ENCODE measurements at places on chromosomes 5 and 9.
A peak's percentile ranks its signal among the peaks of the same experiment; 100 is the strongest.

DNA sequence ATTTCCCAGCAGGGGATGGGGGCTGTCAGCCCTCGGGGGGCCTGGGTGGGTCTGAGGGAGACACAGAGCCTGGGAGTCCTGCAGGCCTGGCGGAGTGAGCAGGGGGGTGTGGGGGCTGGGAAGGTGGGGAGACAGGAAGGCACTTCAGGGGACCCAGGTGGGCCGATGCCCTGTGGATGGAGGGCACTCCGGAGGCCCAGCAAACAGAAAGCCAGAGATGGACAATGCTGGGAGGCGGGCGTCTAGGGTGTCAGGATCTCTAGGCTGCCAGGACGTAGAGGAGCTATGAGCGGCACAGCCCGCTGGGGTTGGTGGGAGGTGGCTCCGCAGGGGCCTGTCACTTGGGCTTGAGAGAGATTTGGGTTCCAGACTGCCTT lies 87.6 kb upstream of the COL5A1 start:
- no peak for DNase-seq

DNA sequence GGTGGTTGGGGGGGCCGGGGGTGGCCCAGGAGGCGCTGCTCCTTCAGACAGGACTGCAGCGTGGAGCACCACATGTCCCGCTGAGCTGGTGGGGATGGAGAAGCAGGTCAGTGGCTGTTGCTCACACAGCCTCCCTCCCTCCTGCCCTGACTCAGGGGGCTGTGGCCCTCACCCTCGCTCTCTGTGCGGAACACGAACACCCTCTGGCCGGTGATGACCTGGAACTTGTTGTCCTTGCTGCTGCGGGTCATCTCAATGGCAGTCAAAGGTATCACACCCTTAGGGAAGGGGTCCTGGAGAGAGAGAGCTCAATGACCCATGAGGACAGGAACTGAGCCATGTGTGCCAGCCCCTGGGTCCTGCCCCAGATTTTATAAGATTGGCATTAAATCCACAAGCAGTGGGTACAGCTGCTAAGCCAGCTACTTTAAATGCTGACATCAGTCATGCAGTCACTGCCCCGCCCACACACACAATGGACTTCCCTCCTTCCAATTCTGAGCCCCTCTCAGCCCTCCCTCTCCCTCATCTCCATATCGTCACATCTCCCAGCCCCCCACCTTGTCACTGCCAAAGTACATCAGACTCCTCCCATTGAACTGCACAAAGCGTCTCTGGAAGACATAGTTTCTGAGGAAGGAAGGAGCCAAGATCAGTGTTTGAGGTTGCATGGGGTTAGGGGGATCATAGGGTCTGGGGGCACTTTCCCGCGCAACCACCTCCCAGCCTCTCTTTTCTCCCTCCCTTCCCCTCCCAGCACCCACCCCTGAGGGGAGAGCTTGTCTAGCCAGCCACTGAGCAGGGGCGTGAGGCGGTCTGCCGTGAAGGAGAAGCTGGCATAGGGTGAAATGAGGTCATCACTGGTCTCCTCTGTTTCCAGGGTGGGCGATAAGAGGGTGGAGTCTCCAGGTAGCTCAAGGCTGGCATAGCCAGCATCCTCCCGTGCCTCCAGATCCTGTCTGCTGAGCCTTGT lies 8.9 kb downstream of the ARAP3 start:
- no peak for DNase-seq

- DNase-seq, result peak; percentile 0
These were observed 235.7 kb downstream of the HSPA4 start for GRCh38 chr5:133287500-133287899.

GRCh38 chr5:31232273-31232888 lies 38.9 kb downstream of the CDH6 start:
- DNase-seq, result no peak

- DNase-seq, result no peak
These were observed 136.9 kb upstream of the EGFLAM start for GRCh38 chr5:38121420-38121819.

GRCh38 chr5:71839096-71839884 lies 120.2 kb downstream of the CARTPT start:
- DNase-seq, result peak; percentile 26

DNA sequence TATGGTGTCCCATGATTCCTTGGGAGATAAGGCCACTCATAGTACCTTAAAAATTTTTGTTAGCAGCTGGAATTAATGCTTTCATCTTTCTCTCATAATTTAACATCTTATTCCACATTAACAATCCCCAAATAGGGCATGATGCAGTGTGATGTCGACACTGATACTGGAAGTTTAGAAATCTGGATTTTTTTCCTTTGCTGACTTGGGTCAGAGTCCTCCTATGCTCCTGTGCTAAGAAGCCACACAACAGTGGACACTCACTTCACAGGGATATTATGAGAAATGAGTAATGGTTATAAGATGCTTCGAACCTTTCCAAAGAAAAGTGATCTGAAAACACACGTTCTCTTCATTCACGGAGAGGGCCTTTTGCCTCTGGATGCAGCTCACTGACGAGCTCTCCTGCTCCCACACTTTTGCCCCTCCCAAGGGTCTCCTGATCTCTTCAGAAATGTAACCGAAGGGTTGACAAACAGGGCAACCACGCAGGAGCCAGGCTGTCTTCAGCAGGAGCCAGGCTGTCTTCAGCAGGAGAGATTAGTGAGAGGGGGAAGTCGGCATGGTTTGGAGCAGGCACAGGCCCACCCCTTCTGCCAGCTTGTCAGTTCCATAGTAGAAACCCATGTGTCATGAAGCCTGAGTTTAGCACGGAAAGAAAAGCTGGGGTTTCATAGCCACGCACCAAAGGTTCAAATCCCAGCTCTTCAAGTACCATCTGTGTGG lies 247.8 kb downstream of the AOPEP start:
- no peak for DNase-seq

DNA sequence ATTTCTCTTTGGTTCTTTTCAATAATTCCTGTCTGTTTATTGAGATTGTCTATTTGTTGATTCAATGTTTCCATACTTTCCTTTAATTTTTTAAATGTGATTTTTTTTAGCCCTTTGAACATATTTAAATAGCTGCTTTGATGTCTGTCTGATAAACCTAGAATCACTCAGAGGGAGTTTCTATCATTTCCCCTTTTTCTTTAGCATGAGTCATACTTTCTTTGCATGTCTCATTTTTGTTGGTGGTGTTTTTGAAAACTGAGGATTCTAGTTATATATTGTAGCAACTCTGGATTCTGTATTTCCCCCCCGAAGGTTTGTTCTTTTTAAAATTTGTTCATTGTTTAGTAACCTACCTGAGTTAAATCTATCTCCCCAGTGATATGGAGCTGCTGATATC lies 24.2 kb upstream of the ZNF618 start:
- no peak for DNase-seq

DNA sequence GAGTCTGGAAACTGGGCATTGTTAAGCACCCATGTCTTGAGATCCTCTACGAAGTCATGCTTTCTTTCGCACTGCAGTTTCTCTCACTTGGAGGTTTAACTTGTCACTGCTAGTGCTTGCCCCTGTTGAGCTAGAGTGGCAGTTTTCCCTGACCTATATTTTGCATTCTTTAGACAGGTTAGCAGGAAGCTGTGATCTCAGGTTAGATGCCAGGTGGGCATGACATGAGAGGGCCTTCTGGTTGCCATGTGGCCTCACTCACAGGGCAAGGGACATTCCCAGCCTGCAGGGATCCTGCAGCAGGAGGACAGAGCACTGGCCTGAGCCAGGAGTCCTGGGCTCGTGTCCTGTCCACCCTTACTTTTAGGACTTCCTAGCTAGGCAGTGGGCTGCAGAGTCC lies 28.6 kb downstream of the SLC36A1 start:
- DNase-seq, result no peak

Measured in NCI-H524 treated with DMSO at 0.1 percent for 48 hours (cell line).